ENCODE measurements at places on chromosomes 6 and 20.

- no peak for DNase-seq
These were observed 14.3 kb downstream of the ACSS1 start for GRCh38 chr20:25043499-25044260.

DNA sequence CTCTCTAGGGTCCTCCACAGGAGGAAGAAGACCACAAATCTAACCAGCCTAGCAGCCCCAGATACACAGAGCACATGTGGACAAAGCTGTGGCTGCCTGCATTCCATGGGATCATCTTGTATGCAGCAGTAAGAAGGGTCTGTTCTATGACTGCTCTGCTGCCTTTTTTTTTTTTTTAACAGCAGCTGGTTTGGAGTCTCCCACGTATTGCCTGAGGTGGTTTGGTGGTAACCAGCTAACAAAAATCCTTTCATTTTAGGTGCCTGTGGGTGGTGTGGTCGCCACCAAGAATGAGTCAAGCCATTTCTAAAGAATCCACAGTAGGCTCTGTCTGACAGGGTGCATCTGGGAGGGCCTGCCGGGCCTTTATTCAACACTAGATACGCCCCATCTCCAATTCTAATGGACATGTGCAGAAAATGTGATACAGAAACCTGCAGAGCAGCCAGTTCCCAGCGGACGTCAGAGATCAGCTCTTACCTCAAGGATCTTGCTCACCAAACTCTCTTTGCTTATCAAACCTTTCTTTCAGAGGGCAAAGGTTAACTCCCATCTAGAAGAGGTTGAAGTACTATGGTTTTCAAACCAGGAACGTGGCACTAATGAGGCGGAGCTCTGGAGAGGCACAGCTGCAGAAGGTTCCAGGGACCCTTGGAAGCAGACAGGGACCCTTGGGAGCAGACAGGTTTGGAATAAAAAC is 32.0 kb downstream of the GNAS-AS1 start:
- DNase-seq, result no peak

DNA sequence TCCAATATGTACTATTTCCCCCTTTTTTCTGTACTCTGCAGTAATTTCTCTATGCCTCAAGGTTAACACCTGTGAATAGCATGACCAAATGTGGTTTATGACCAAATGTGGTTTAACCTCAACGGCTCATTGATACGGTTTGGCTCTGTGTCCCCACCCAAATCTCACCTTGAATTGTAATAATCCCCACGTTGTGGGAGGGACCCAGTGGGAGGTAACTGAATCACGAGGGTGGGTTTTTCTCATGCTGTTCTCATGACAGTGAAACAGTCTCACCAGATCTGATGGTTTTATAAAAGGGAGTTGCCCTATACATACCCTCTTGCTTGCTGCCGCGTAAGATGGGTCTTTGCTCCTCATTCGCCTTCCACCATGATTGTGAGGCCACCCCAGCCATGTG is 18.7 kb downstream of the DEK start:
- DNase-seq, result no peak

GRCh38 chr6:5173810-5174209 is 86.9 kb downstream of the LYRM4 start:
- no peak for DNase-seq

DNA sequence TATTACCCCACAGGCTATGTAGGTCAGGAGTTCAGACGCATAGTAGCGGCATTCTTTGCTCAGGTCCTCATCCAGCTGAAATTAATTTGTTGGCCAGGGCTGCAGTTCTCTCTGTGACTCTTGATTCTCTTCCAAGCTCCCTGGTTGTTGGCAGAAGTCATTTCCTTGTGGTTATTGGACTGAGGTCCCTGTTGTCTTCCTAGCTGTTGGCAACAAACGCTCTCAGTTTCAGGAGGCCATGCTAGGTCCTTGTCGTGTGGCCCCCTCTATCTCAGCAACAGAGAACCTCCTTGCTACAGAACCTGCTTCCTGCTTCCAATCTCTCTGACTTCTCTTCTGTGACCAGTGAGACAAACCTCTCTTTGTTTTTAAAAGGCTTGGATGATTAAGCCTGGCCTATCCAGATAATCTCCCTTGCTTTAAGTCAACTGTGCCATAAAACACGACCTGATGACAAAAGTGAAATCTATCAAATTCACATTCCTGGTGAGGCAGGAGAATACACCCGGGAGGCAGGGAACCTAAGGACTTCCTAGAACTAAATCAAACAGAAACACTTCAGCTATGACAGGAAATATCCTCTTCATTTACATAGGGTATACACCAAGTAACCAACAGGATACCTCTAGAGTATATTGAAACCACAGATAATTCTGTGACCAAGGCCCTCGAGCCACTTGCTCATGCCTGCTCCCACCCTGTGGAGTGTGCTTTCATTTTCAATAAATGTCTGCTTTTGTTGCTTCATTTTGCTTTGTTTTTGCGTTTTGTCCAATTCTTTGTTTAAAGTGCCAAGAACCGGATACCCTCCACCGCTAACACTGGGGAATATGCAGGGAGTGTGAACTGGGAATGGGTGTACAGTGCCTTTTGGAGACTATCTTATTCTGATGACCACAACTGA is 196.0 kb downstream of the BTBD3 start:
- DNase-seq, result no peak

- no peak for DNase-seq
These were observed 135.2 kb downstream of the DLL1 start for GRCh38 chr6:170155464-170156196.

GRCh38 chr6:33610067-33610466 is 11.1 kb upstream of the ITPR3 start:
- no peak for DNase-seq

GRCh38 chr6:130839379-130839778 is 12.2 kb downstream of the SMLR1 start:
- DNase-seq, result no peak

DNA sequence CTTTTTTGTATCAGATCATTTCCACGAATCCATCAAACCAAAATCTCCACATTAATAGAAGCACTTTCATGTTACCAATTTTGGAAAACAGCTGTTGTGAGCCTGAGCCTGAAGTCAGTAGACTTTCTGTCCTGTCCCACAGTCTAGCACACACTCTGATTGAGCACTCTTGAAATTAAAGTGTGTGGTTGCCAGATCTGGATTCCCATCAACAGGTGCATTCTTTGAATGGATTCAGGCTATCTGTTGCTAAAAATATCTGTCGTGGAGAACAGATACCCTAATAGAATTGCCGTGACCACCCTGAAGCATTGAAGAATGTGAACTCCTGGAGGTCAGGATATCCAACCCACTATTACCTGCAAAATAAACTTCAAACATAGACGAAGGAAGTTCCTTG is 73.3 kb downstream of the TFAP2A start:
- no peak for DNase-seq

- DNase-seq, result no peak
These were observed 102.9 kb upstream of the BMP2 start for GRCh38 chr20:6664574-6664973.

- DNase-seq, result no peak
These were observed 70.3 kb downstream of the HIVEP2 start for GRCh38 chr6:142874676-142875075.

- DNase-seq, result no peak
These were observed 52.4 kb upstream of the TBC1D7 start for GRCh38 chr6:13380761-13381160.

Measured in CMK (cell line).